ENCODE measurements at places on chromosomes 2 and 18.

DNA sequence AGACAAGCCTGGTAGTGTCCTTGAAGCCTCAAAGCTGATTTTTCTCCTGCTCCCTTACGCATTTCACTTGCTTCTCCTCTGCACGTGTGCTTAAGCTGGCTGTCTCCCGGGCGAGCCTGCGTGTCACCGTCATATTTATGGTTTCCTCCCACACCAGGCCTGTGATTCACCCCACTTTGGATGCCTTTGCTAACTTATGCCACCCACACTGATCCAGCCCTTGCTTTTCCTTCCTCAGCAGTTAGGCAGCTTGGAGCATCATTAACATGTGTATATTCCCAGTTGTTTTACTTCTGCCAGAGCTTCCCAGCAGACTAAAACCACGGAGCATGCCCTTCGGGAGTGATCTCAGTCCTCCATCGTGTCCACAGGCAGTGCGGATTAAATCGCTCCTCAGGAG lies 2.2 kb downstream of the ST3GAL5 start:
- peak; percentile 92 for DNase-seq

GRCh38 chr2:238107525-238108422 lies 7.6 kb downstream of the ESPNL start:
- no peak for DNase-seq

GRCh38 chr2:60058781-60059180 lies 494.7 kb downstream of the BCL11A start:
- no peak for DNase-seq

- no peak for DNase-seq
These were observed 638 bp upstream of the IRS1 start for GRCh38 chr2:226799976-226800940.

DNA sequence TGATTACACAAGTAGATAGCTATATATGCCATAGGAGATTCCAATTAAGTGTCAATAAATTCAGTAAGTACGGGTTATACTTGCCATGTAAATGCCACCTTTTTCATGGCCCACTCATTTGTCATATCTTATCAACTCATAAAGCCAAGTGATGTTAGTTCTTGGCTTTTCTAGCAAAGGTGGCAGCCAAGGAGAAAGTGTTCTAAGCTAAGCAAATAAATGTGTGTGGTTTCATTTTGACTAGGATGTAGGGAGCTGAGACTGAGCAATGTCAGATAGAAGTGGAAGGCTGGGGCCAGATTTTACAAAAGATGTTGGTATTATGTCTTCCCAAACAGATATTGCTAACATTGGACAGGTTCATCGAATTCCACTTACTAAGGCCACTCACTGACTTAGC lies 952.0 kb downstream of the SLC4A3 start:
- DNase-seq = no peak

GRCh38 chr2:102032368-102033030 lies 40.7 kb downstream of the IL1R2 start:
- no peak for DNase-seq

GRCh38 chr18:76351961-76352581 lies 143.0 kb downstream of the ZNF516 start:
- DNase-seq = peak; percentile 91

DNA sequence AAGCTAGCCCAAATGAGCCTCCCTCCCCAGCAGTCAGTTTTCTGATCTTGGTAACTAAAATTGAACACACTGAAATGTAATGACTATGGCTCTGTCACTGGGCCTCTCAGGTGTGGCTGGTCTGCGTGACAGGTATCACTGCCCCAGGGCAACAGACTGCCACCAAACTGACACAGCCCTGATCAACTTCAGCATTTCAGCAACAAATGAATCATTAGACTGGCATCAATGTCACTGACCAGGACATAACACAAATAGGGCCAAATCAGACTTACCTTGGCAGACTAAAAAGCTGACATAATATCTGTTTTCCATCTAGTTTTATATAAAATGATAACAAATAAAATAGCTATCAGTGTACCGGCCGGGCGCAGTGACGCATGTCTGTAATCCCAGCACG lies 290.8 kb upstream of the CHAC2 start:
- no peak for DNase-seq

- DNase-seq = peak; percentile 92
These were observed at the start of gene SLC30A3 for GRCh38 chr2:27262379-27263286. Gene SLC30A3 (minus strand): TSS chr2:27263047. CDS start chr2:27262906, 141 bp downstream.

DNA sequence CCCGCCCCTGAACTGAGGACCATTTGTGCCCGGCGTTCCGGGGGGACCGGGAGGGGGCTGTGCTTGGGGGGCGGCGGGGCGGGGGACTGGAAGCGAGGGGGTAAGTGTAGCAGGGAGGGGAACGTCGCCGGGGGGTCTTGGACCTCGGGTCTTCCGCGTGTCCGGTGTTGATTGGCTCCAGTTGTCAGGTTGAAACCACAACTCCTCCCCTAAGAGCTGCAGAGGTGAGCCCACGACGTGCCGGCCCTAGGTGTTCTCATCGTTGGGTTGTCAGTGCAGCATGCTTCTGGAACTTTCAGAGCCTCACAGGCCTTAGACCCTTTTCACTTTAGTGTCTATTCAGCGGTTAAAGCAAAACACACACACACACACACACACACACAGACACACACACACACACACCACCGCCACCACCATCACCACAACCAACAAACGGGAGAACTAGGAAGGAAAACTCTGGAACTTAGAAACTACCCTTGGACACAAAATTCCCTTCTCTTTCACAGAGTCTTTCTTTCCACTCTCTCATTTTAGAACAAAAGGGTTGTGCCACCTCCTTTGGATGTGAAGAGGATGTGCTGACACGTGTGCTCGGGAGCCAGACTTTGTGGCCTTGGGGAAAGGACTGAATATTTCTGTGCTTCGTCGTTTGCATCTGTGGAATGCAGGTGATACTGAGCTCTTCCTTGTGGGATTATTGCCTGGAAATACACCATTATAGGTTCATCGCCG lies 6.7 kb upstream of the DLX2 start:
- DNase-seq = no peak

- no peak for DNase-seq
These were observed 14.2 kb upstream of the GAL3ST2 start for GRCh38 chr2:241762321-241762932.

GRCh38 chr2:71612581-71613402 lies 159.4 kb downstream of the DYSF start:
- DNase-seq = no peak

- no peak for DNase-seq
These were observed 72.6 kb upstream of the FIGN start for GRCh38 chr2:163808406-163808805.

DNA sequence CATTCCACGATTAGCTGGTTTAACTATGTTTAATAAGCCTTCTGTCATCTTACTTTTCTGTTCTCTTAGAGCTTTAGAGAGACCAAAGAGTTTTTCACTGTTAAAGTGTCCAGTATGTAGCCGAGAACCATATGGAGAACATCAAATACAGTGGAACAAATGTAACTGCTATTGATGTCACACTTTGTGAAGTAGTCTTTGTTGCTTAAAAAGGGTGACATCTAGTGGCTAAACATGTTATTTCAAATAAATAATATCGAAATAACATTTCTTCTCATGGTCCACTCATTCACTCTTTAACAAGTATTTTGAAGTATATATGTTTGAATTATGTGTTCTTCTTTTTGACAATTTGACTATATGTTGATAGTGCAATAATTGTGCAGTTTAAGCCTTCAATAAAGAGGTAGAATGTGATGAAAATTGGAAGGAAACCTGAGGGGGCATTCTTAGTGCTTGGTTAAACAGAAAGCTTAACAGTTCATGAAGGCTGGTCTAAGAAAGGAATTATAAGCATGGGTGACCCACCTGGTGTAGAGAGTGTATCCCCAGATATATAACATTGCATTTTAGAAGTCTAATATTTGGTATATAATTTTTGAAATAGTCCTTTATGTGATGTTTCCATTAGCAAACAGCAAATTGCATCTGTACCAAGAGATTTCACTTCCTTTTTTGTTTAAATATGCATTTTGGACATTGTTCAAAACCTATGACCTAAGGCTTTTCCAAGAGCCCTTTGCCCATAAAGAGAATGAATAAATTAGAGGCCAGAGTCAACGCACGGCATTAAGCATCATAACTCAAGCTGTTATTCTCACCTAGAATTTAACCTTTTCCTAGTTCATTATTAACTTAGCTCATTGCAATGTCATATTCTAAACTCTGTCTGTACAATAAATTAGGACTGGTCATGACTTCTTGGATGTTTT lies 112.1 kb downstream of the KYNU start:
- DNase-seq = peak; percentile 34

DNA sequence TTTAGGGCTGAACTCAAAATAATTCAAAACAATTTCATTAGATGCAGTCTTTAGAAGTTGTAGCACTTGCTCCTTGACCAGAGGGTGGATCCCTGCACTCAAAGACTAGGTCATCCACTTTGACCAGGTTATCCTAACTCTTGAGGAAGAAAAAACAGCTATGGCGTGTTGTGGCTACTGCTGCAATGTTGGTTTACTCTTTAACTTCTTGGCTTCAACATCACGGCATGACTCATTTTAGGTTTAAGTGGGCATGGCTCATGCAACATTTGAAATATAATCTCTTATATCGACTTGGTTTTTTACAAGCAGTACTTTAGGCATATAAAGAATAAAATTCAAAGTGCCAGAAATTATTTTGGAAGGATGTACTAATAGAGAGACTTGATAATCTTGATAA lies 35.4 kb downstream of the ANKRD29 start:
- no peak for DNase-seq

- DNase-seq = no peak
These were observed 40.2 kb downstream of the CFAP221 start for GRCh38 chr2:119584469-119584868.

- DNase-seq = no peak
These were observed 23.5 kb upstream of the RPL37A start for GRCh38 chr2:216474925-216475670.

DNA sequence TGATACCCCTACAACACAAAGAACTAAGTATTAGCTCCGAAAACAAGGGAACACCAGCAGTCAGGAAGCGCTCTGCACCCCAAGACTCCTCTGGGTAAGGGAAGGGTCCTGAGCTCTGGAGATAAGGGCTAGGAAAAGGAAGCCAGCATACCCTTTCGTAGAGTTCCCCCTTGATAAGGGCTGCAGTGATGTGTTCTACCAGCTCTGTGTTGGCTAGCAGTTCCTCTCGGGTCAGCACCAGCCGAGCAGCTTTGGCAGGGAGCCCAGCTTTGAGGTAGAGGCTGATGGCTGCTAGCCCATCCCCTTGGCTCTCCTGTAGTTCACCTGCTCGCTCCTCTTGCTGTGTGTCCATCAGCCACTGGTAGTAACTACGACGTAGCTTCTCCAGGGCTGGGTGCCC lies 18.9 kb downstream of the KRTCAP3 start:
- no peak for DNase-seq

- no peak for DNase-seq
These were observed 5.3 kb downstream of the ITM2C start for GRCh38 chr2:230869914-230870543.

Data from AG20443 (cell line).